Esophagus muscularis mucosa (tissue), 4 donors: ENCODE measurements at places on chromosomes 2 and 18. TPM values are rescaled to one million over a fixed set of nuclear protein-coding genes. Genes with fewer than 3 reads are reported as not detected.

DNA sequence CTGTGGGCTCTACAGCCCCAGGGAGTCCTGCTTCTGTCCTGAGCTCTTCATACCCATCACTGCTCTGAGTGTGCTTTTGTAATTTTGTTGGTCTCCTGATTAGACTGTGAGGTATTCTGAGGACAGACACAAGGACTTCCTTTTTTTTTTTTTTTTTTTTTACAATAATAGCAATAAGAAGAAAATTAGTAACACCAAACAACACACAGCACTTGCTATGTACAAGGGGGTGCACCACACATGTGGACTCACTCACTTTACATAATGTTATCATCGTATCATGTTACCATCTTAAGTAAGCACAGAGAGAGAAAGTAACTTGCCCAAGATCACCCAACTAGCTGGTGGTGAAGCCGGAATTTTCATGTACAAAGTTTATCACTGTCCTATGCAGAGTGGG is 34.6 kb downstream of the MBP start:
- no peak for DNase-seq

The DLGAP1 gene
- 1.4 TPM for total RNA-seq

The SMCHD1 gene
- total RNA-seq = 55.5 TPM

- no peak for DNase-seq
These were observed 26.3 kb downstream of the B4GALT6 start for GRCh38 chr18:31657823-31658669.

DNA sequence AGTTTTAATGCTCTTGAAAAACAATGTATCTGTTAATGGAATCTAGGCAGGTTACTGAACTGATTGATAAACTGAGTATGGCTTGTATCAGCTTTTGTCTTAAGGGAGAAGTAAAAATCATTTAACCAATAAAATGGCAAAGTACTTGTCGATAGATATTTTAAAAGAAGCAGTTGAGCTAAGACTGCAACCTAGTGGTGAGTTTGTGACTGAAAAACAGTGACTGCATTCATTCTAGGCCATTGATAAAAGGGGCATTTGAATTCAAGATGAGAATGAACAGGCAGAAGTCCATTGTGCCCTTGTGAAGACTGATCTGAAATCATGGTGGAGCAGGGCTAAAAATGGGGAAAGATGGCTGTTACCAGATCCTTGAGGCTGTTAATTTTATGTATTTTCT is 59.4 kb upstream of the MSTN start:
- no peak for DNase-seq

The UGT1A9 gene
- total RNA-seq = not detected

The STK25 gene
- total RNA-seq = 148 TPM

The GTF2A1L gene
- total RNA-seq = 22.8 TPM

The UGT1A8 gene
- total RNA-seq = not detected

- no peak for DNase-seq
These were observed 793.9 kb downstream of the SUCLG1 start for GRCh38 chr2:83665154-83665553.

The ZNF514 gene
- total RNA-seq = 13.3 TPM

- DNase-seq = no peak
These were observed 85.3 kb upstream of the TWSG1 start for GRCh38 chr18:9249254-9249653.

- no peak for DNase-seq
These were observed 233.1 kb upstream of the POU3F3 start for GRCh38 chr2:104620801-104621200.

GRCh38 chr18:22485808-22486244 is 68.1 kb upstream of the CTAGE1 start:
- no peak for DNase-seq

- no peak for DNase-seq
These were observed 542.1 kb downstream of the ADCYAP1 start for GRCh38 chr18:1446765-1447164.

The NFU1 gene
- 45.4 TPM for total RNA-seq

The CEP76 gene
- 6.0 TPM for total RNA-seq

The ALK gene
- total RNA-seq = 0.83 TPM

The UPP2 gene
- total RNA-seq = not detected

DNA sequence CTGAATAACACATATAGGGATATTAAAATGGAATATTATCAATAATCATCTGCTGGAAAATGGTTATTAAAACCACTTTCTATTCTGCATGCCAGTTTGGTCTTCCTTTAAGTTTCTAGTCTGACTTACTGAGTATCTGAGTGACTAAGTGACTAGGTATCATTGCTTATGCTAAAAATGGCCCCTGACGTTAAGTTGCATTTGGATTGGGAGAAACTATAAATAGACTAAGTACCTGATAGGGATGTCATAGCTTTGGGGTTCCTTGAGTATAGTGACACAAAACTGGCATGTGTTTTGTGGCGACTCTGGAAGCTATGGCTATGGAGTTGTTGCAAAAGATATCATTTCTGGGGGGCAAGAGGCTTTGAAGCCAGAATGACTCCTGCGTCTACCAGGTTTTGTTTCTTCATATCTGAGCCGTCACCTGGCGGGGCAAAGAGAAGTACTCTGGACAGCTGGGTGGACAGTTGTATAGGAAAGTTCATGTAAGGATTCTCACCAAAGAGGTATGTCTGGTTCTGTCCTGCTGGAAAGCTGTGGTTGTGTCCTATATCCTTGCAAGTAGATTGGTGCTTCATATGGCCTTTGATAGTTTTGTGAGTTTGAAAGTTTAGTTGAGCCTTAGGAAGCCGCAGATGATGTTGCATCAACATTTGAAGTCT is 17.9 kb downstream of the ITGAV start:
- DNase-seq = no peak

The INPP5D gene
- 12.2 TPM for total RNA-seq

The C1GALT1C1L gene
- total RNA-seq = 0.66 TPM

GRCh38 chr18:26840965-26841364 is 24.5 kb downstream of the AQP4 start:
- DNase-seq = no peak

GRCh38 chr2:43131051-43131889 is 95.1 kb downstream of the ZFP36L2 start:
- DNase-seq = peak; percentile 95

DNA sequence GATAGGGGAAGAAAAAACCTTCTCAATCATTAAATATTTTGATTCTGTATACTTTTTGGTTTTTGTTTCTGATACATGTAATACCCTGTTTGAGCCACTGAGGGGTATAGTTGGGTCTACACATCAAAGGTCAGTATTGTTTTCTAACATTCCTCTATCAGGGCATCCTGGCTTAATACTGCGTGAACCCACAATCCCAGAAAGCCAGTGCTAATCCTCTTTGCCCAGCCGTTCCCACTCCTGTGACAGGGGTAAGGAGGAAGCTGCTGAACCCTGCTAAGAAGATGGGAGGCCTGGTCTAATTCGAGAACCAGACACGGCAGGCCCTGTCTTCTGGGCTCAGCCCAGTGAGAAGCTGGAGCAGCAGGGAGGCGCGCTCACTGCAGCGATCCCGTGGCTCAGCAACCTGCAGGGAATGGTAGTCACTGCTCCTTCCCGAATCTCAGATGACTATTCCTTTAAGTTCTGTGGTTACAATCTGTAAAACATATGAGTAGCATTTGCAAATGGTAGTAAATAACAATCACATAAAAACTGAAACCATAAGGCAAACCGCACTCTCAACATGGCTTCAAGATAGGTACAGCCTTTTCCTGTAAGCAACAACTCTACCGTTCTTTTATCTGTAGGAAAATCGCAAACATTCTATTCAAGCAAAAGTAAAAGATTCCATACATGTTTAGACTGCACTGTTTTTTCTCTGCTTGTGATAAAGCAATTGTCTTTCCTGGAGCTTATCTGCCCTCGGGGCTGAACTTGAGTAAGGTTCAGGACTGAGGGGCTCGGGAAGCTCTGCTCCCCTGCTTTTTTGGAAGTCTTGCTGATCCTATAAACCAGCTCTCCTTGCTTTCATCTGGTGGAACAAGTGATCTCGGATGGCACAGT is 87.0 kb downstream of the EPB41L3 start:
- DNase-seq = no peak

DNA sequence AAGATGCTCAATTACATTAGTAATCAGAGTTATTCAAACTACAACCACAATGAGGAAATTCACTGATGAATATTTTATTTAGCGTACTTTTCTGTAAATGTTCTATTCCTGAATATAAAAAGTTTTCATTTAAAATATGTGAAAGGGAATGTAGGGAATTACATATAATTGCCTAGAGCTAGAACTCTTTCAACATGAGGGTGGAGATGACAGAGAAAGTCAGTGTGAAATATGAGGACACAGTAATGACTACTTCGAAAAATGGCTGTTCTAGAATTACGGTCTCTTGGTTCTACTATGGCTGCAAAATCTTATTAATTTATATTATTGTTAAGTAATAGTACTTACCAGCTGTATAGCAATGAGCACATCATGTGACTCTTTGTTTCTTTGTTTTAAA is 1647.4 kb upstream of the PIK3C3 start:
- no peak for DNase-seq

The CSRNP3 gene
- total RNA-seq = 1.9 TPM

GRCh38 chr2:43100883-43101662 is 125.3 kb downstream of the ZFP36L2 start:
- no peak for DNase-seq

- no peak for DNase-seq
These were observed 40.3 kb upstream of the HNRNPA3 start for GRCh38 chr2:177172034-177172880.

GRCh38 chr2:106599540-106599939 is 112.4 kb downstream of the CD8B2 start:
- DNase-seq = no peak

The IL36G gene
- not detected for total RNA-seq

DNA sequence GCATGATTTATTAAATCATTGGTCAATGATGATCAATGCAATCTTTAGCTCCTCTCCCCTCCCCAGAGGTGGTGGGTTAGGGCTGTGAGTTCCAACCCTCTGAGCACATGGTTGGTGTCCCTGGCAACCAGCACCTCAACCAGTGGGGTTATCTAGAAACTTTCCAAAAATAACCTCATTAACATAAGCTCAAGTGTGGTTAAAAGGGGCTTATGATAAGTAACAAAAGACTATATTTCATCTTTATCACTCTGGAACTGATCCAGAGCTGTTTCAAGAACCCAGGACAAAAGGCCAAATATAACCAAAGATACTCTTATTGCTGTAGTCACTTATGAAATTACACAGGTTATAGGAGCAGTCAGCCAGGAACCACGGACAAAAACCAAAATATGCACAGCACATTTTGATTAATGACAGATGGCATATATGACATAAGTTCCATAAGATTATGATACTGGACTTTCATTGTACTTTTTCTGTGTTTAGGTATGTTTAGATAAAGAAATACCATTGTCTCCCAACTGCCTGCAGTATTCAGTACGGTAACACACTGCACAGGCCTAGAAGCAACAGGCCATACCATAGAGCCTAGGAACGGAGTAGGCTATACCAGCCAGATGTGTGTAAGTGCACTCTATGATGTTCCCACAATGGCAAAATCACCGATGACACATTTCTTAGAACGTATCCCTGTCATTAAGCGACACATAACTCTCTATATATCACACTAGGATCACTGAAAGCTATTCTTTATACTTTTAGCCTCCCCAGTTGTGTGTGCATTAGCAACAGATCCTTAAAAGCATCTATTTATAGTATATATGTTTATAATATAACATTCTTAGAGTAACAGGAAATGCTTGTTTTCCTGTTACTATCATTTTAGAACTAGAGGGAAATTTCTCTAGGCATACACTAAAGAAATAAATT is 31.9 kb downstream of the KIDINS220 start:
- DNase-seq = no peak

The TBR1 gene
- total RNA-seq = not detected

- DNase-seq = no peak
These were observed 5.4 kb downstream of the CACNB4 start for GRCh38 chr2:152093464-152093863.

GRCh38 chr2:164657129-164657528 is 35.8 kb upstream of the GRB14 start:
- no peak for DNase-seq

The LYPD6 gene
- 1.4 TPM for total RNA-seq

DNA sequence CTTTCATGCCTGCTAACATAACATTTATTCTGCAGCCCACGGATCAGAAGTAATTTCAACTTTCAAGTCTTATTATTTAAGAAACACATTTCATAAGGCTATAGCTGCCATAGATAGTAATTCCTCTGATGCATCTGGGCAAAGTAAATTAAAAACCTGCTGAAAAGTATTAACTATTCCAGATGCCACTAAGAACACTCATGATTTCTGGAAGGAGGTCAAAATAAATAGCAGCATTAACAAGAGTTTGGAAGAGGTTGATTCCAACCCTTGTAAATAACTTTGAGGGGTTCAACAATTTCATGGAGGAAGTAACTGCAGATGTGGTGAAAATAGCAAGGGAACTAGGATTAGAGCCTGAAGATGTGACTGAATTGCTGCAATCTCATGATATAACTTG is 77.6 kb downstream of the CCDC148 start:
- DNase-seq = no peak

The APOB gene
- total RNA-seq = 0.83 TPM

The CIB4 gene
- not detected for total RNA-seq

The PCARE gene
- not detected for total RNA-seq
